ENCODE measurements at places on chromosomes 11 and 22. TPM values are rescaled to one million over a fixed set of nuclear protein-coding genes. Genes with fewer than 3 reads are reported as not detected.

- no peak for DNase-seq
Observed at GRCh38 chr22:25069758-25070481, 117.4 kb downstream of the KIAA1671 start.

DNA sequence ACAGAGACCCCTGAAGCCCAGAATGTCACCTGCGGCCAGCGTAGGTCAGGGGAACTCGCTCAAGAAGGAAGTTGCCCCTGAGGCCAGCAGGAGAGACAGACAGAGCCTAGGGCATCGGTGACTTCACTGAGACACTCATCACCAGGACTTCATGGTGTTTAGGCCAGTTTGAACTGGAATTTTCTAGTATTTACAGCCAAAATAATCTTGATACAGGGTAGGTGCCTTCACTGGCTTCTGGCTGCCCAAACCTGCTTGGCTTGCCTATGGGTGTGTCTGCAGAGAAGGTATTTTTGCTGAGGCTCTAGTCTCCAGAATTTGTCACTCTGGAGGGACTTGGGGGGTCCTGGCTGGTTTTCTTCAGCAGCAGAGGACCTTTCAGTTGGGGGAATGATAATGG is 86.6 kb downstream of the FBXO7 start:
- no peak for DNase-seq

The PATE2 gene
- not detected for total RNA-seq

The WBP2NL gene
- total RNA-seq: 1.00 TPM

GRCh38 chr11:57601297-57601696 is 3.8 kb downstream of the SERPING1 start:
- DNase-seq: no peak

Data from Caco-2 (cell line).